Renal cortex interstitium (tissue), 15 donors: ENCODE measurements at places on chromosomes 11 and 22.

DNA sequence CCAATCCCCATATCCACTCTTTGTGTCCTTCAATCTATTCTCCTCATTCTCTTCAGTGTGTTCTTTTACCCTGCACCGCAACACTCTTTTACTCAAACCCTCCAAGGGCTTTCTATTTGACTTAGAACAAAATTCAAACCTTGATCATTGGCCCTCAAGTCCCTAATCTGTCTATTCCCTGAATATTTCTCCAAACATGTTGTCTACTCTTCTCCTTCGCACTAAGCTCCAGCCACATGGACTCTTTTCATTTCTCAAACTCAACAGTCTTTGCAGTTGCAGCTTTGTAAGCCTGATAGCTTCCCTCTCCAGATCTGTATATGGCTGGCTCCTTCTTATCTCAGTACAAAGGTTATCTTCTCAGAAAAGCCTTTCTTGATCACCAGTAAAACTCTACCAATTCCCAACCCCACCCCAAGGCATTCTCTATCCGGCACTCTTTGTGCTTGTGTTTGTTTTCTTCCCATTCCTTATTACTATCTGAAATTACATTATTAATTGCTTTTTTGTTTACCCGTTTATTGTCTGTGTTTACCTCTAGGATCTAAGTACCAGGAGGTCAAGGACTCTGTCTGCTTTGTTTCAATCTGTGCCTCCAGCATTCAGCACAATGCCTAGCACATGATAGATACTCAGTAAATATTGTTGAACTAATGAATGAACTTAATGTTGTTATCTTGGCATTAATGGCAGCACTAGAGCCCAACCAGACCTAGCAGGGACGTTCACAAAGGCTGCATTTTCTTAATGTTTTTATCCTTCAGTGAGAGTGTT is 147.4 kb downstream of the BBOX1 start:
- DNase-seq, result no peak

DNA sequence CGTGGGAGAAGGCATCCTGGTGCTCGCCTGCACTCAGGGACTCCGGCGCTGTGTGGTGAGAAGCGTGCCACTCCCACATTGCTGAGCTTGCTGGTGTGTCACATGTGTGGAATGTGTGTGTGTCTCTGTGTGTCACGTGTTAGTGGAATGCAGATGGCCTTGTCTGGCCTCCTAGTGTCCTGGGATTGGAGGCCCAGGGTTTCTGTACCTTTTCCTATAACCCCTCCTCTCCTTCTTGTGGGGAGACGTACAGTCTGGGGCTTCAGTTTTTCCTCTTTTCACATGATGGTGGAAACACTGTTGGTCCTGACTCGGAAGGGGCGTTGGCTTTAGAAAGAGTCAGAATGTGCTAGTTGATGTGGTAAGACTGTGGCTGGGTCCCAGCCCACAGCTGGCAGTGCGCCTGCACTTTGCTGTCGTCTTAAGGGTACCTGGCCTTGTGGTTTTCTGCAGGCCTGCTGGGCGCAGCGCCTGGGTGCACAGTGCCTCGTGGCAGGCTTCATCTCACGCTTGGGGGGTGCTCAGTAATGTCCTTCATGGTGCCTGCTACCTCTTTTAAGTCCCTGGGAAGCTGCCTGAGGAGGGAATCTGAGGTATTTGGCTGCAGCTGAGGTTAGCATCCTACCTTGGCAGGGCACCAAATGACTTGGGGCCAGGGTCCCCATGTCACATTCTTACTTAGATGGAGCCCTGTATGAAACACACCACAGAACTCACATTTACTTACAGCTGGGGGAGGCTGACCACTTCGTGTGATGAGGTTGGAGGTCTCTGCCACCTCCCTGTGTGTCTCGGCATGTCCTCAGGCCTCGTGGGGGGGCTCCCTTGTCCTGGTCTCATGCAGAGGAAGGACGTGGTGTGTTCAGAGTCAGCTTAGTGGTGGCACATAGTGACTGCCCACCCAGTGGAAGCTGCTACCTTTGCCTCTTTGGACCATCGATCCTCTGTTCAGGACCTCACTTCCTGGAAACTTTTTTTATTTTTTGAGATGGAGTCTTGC is 61.9 kb downstream of the MED15 start:
- DNase-seq, result no peak

DNA sequence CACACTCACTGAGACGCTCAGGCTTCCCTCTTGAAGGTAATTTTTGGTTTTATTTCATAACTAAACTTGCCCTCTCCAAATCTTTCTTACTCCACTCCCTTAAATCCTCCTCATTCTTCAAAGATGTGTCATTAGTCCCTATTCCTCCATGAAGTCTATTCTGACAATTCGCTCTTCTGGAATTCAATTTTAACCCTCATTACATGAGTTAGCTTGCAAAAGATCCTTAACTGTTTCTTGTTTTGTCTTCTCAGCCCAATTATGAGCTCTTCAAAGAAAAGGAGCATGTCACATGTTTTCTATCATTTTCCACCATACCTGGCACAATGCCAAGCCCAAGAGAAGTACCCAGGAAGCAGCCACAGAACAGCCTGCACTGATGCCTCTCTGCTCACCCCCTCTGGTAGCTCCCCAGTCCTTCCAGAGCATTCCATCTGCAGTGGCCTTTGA is 13.0 kb downstream of the GALNT18 start:
- DNase-seq, result no peak

GRCh38 chr22:24376586-24376985 is 50.8 kb upstream of the ADORA2A start:
- DNase-seq, result no peak

- DNase-seq, result no peak
Measured at GRCh38 chr11:34732831-34733230, 111.9 kb downstream of the EHF start.

- no peak for DNase-seq
Measured at GRCh38 chr11:67113231-67113721, 5.8 kb upstream of the KDM2A start.

- no peak for DNase-seq
Measured at GRCh38 chr22:42134100-42135020, 3.8 kb upstream of the CYP2D6 start.

- DNase-seq, result no peak
Measured at GRCh38 chr11:132447761-132448160, 1077.3 kb downstream of the NTM start.

DNA sequence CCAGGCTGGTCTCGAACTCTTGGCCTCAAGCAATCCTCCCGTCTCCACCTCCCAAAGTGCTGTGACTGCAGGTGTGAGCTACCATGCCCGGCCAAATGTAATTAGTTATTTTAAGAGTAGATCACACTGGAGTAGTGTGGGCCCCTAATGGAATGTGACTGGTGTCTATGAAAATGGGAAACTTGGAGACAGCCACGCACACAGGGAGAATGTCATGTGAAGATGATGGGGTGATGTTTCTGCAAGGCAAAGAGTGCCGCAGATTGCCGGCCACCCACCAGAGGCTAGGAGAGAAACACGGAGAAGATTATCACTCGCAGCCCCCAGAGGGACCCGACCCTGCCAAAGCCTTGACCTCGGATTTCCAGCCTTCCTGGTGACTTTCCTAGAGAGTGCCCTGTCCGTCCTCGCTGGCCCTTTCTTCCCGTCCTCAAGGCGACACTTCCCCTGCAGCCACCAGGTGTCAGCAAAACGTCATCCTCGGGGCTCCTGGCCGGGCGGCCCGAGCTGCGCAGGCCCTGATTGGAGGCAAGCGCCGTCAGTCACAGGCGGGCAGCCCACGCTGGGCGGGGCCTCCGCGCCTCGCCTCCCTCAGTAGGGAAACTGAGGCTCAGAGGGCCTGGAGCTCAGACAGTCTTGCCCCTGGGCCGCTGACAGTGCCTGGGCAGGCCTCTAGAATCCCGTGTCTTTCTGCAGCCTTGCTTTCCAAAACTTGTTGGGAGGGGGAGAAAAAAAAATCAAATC is 16.3 kb downstream of the CRYBB2 start:
- peak; percentile 49 for DNase-seq

GRCh38 chr22:32018056-32018455 is 25.0 kb upstream of the SLC5A1 start:
- no peak for DNase-seq

- no peak for DNase-seq
Measured at GRCh38 chr11:116114198-116114651, 610.0 kb upstream of the CADM1 start.

DNA sequence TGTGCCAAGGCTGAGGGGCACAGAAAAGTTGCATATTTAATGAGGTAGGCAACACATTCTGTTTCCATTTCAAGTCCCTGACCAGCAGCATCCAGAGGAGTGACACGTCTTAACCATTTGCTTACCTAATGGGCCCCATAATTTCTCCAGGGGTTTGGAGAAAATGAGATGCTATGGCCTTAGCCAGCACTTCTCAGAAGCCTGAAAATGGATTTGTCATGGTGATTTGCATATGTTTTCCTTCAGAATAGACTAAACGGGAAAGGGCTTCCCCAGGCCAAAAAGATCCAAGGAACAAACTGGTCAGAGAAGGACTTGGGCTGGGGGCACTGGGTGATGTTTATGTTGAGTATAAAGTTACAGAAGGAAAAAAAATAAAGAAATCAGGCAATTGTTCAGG is 16.7 kb downstream of the CSRP3 start:
- DNase-seq, result no peak

GRCh38 chr11:18347471-18348125 is 25.2 kb downstream of the GTF2H1 start:
- no peak for DNase-seq

- DNase-seq, result no peak
Measured at GRCh38 chr11:92376146-92376599, 151.6 kb downstream of the FAT3 start.

- no peak for DNase-seq
Measured at GRCh38 chr11:11884774-11885481, 43.2 kb downstream of the USP47 start.

GRCh38 chr11:8775332-8775731 is 92.7 kb downstream of the RPL27A start:
- DNase-seq, result no peak

- DNase-seq, result no peak
Measured at GRCh38 chr11:74683279-74683871, 47.9 kb downstream of the CHRDL2 start.

GRCh38 chr11:96197103-96197502 is 145.9 kb downstream of the MAML2 start:
- no peak for DNase-seq

DNA sequence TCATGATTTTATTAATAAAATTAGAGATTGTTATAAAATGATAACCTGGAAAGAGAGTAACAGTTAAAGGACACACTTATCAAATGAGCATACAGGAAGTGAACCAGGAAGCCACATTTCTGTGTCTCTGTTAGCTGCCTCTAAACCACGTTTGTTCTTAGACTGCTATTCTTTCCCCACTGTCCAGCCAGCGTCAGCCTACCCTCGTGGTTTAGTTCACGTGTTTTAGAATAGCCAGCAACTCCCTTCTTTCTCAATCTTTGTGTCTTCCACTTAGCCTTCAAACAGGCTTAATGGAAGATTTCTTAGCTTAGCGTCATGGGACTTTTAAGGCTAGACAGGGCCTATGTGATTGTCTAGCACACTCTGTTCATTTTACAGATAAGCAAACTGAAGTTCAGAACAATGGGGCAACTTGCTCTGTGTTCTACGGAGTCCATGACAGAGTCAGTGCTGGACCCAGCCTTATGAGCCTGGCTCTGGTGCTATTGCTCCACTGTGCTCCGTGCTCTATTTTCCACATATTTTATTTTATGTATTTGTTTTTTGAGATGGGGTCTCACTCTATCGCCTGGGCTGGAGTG is 27.2 kb downstream of the GRAMD1B start:
- no peak for DNase-seq

GRCh38 chr11:134514354-134514951 is 102.4 kb upstream of the B3GAT1 start:
- DNase-seq, result no peak

DNA sequence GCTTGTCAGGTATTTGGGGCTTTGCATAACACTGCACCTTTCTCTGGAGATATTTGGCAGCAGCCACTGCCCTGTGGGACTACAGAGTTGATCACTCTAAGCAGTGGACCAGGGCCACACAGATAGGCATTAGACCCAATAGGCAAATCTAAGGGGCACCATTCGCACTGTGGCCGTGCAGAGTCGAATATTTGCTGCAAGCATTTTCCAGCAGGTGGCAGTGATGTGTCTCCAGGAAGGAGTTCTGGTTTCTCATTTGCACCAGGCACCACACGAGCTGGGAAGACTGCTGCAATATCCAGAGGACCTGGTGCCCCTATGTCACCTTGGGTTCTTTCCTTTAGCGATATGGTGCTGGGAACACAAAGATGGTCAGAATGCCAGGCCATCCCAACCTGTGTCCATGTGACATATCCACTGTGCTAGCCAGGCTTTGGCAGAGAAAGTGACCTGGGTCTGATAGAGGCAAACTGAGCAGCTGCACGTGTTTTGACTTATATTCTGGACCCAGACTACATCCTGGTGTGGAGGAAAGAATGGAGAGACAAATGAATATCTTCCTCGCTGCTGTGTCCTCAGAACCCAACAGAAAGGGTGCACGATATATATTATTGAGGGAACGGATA is 318.7 kb downstream of the BUD13 start:
- no peak for DNase-seq

GRCh38 chr22:48118654-48119053 is 1356.2 kb downstream of the TBC1D22A start:
- no peak for DNase-seq

- no peak for DNase-seq
Measured at GRCh38 chr11:70671083-70671482, 272.8 kb downstream of the CTTN start.

DNA sequence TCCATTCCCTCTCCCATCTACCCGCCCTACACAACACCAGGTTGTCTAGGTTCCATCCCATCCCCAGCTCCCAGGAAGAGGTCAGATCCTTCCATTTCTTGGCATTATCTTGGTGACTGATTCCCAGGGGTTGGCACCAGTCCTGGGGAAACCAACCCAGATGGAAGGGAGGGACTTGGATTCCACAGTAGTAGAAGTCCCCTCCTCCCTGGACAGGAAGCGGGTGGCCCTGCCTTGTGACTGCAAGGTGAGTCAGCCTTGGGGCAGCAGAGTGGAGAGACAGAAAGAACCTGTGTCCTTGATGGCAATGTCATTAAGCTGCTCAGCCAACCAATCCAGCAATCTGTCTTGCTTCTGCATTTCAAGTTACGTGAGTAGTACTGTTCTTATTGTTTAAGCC is 26.5 kb downstream of the SYT13 start:
- no peak for DNase-seq

DNA sequence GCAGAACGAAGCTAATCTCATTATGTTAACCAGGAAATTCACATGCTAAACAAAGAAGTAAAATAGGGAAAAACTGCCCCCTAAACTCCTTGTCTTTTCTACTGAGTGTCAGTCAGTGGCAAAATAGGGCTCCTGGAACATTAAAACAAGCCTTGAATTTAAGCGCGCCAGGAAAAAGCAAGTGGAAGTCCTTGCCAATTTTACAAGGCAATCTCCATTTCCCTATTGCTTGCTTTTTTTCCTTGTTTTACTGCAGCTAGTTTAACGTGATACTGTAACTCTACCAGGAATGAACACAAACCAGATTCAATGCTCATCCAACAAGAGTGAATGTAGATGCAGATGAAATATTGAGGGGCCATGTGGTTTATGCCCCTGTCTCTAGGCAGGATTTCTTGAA is 28.1 kb upstream of the KIRREL3 start:
- DNase-seq, result no peak

- DNase-seq, result no peak
Measured at GRCh38 chr22:40703174-40703573, 23.9 kb downstream of the MCHR1 start.

GRCh38 chr11:59186130-59186594 is 14.2 kb downstream of the DTX4 start:
- no peak for DNase-seq

GRCh38 chr11:68447015-68447801 is 13.3 kb upstream of the PPP6R3 start:
- peak; percentile 59 for DNase-seq
